Urinary bladder (tissue), 4 donors: ENCODE measurements at places on chromosomes 7 and 10.
A peak's percentile ranks its signal among the peaks of the same experiment; 100 is the strongest.

- DNase-seq, result no peak
Observed at GRCh38 chr7:80790877-80791276, 128.0 kb downstream of the SEMA3C start.

DNA sequence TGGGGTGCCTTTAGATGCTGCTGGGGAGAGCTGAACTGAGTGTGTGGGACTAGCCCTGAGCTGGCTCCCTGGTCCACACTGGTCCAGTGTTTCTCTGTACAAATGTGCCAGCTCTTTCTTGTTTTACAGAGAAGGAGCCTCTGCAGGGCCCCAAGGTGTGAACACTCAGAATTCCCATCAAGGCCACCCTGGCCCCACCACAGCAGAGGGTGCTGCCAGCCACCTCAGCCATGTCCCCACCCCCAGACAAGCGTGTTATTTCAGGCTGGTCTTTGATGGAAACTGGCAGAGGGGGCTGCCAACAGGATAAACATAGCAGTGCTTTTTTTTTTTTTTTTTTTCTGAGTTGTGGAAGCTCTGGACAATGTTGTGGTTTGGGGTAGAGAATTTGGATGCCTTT is 68.5 kb upstream of the LRRC18 start:
- DNase-seq, result no peak

DNA sequence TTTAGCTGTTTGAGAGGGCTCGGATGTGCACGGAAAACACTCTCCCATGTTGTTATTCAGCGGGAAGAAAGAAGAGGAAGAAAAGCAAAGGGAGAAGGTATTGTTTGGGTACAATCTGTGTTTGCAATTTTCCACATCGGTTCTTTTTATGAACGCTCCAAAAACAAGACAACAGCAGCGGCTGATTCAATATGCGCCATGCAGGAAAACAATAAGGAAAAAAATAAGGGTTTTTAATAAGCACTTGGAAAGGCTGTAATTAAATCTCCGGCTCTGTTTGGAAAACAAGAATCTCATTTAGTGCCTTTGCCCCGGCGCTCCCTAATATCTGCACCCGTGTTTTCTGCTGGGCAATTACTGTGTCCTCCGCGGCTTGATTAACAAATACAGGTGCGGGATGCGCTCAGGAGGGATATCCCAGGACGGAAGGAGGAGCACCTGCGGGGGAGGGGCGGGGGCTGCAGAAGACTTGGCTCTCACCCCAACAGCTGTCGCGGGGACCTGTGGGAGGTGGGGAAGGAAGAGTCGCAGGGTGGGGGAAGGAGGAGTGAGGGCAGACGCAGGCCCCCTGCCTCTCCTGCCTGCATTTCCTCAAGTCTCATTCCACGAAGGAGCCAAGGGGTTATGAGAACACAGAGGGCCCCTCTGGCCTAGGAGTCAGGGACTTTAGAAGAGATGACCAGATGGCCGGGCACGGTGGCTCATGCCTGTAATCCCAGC is 181.5 kb upstream of the PODXL start:
- DNase-seq, result no peak

GRCh38 chr10:85606401-85606800 is 760.2 kb downstream of the GRID1 start:
- no peak for DNase-seq

DNA sequence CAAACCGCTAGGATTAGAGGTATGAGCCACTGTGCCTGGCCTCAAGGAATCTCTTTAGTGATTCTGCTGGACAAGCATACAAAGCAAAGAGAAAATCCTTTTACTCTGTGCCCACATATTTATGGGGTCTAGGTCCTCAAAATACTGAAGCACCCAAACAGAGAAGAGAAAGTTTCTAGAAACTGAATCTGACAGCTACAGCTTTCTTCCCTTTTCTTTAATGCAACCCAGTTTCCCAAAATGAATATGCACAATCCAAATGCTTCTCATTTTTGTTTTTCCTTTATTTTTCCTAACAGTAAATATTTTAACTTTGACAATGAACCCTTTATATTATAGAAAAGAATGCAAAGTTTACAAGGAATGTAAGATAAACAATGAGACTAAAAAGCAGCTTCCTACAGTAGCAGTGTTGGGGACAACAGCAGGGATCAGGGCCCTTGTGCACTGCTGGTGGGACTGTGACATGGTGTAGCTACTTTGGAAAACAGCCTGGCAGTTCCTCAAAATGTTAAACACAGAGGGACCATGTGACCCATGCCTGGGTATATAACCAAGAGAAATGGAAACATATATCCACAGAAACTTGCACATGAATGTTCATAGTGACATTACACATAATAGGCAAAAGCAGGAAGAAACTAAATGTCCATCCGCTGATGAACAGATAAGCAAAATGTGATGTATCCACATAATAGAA is 325.2 kb downstream of the PRPF18 start:
- DNase-seq, result no peak

GRCh38 chr10:75588031-75588430 is 156.6 kb downstream of the LRMDA start:
- no peak for DNase-seq

- DNase-seq, result no peak
Observed at GRCh38 chr10:73581918-73582317, 9.2 kb downstream of the USP54 start.

DNA sequence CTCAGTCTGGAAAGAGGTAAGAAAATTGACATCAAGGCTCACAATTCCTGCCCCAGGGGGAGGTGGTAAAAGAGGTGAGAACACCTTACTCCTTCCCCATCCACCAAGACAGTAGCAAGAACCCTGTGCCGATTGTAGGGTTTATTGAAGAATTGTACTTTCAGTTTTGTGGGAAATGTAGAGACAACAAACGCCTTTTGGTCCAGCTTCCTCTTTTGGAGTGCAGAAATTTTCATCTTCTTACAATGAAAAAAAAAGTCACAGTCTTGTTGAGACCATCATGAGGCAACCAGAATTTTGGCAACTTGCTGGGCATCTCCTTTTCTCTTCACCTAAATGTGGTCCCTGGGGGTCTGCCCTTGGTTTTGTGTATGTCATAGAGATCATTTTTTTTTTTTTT is 217.7 kb downstream of the TMEM178B start:
- no peak for DNase-seq

DNA sequence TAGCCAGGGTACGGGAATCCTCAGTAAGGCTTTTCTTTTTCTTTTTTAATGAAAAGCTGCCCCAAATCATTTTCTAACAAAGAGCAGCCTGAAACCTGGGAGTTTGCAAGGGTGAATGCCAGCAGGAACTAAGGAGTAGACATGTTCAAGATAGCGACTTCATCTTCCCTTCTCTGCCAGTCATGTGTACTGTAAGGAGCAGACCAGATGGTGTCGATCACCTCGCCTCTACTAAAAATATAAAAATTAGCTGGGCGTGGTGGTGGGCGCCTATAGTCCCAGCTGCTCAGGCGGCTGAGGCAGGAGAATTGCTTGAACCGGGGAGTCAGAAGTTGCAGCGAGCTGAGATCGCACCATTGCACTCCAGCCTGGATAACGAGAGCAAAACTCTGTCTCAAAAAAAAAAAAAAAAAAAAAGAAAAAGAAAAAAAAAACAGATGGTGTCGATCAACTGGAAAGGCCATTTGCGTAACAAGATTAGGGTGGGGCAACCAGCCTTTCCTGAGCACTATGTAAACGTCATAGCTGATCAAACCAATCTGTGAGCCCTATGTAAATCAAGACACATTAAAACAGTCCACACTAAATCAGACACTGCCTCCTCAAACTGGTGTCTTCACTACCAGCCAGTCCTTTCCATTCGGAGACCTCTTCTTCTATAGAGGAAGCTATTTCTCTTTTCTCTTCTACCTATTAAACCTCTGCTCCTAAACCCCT is 33.8 kb downstream of the NOLC1 start:
- DNase-seq, result no peak

DNA sequence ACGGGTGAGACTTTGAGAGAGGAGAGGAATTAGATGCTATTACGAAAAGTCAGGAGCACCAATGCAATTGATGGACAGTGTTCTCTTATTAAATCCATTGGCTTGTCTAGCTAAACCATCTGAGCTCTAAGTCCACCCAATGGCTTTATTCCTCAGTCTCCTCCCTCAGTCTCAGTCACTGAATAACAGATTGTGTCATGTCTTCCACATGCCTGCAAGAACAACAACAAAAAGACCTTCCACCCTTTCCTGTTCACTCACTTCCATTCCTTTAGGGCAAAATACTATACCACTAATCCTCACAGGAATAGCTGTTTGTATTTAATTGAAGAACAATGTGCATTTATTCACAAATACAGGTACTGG is 154.8 kb upstream of the LAMB4 start:
- DNase-seq, result no peak

DNA sequence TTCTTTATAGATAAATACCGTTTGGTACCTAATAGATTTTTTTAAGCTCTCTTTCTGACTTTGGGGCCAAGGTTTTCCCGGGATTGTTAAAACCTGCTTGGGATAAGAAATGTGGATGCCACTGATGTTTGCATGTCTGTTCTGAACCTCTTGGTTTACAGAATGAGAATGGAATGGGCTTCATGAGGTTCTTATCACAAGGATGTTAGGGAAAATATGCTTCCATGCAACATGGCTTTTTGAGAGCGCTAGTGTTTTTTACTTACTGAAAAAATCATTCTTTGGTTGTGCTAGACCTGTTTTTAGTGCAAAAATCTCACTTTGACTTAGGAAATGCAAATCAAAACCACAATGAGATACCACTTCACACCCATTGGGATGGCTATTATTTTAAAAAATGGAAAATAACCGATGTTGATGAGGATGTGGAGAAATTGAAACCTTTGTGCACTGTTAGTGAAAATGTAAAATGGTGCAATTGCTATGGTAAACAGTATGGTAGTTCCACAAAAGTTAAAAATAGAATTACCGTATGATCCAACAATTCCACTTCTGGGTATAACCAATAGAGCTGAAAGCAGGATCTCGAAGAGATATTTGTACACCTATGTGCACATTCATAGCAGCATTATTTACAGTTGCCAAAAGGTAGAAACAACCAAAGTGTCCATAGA is 38.9 kb downstream of the TSPAN14 start:
- no peak for DNase-seq

DNA sequence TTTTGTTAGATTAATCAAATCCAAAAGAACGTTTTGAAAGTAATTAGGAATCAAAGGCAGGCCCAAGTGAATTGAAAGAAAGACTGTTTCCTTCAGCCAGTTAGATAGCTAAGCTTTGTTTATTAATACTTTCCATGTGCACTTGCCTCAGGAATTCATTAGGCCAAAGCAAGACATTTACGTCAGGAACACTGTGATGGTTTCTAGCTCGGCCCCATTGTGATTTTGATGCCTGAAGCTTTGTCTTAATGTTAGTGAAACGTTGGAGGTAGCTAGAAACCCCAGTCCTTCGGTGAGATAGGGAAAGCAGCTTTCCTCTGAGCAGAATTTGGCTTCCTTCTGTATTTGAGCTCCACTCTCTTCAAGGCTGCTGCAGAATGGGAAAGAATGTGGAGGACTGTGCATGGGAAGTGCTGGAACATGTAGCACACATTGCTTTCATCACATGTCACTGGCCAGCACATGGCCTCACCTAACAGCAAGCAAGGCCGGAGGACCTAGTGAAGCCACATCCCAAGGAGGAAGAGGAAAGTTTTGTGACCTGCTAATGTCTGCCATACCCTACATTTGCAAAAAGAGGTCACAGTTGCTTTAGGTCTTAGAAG is 64.1 kb downstream of the PCGF5 start:
- DNase-seq, result no peak

DNA sequence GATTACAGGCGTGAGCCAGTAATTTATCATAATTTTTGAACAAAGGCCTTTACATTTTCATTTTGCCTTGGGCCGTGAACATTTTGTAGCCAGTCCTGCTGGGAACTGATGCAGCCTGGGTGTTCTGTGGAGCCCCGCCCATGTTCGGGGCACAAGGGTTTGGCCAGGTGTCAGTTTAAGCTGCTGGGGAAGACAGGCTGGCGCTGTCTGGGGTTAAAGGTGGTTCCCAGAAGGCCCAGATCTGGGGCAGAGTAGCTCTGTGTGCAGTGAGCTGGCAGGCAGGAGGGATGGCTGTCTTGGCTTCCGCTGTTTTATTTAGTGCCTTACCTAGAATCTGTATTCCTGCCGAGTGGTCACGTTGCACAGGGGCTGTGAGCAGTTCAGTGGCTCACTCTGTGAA is 50.2 kb downstream of the DOCK1 start:
- no peak for DNase-seq

- no peak for DNase-seq
Observed at GRCh38 chr7:90453259-90453891, 16.1 kb upstream of the PTTG1IP2 start.

DNA sequence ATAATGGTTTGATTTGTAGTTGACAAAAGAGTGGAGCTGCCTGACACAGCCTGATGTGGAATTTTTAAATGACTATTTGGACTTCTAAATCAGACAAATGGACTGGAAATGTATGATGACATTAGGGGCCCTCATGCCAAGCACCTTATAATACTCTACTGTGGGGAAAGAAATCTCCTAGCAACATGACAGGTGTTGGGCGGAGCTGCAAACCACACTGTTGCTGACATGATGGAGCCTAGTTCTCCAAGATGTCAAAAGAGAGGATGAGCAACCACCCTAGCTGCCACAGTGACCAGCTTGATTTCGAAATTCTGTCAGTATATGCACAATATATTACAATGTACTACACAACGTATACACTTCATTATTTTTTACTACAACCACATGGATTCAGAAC is 65.8 kb downstream of the RHOBTB1 start:
- no peak for DNase-seq

DNA sequence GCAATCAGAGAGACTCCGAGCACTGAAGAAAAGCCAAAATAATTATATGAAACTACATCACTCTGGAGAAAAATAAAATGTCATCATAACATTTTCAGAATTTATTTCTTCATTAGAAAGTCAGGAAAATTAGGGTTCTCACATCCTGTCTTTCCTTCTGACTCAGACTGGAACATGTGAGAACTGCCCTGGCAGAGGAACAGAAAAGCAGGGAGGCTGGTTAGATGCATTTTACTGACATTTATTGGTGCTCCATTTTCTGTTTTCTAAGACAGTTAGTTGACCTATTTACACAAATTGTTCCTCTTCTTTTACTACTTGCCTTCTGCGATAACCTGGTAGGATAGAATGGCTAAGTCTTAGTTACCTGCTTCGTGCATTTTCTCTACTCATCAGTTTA is 58.6 kb upstream of the ANK3 start:
- no peak for DNase-seq

DNA sequence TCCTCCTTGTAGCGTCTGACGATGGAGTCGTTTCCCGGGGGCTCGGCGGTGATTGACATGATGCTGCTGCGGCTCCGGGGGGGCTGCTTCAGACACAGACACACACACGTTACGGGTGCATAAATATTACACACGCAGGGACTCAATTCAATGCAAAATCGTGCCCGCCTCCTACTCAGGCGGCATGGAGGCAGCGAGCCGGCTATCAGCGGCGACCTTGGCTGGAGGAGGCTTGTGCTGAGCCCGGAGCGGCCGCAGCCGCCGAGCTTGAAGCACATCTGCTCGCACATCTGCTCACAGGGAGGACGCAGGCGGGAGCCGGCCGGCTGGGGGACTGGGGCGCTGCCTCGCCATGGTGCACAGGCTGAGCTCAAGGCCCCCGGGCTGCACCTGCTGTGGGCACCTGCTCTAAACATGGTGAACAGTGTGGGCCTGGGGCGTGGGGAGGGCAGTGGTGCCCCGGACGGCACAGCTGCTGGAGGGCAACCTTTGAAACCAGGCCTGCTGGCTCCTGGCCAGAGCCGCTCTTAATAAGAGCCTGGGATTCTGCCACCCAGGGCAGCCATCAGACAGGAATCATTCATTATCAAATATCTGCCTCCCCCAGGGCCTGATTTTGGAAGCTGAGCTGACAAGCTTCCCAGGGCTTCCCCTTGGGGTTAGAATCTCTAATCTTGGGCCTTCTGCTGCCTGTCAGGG is 84.7 kb upstream of the GNA12 start:
- DNase-seq, result peak; percentile 21

- no peak for DNase-seq
Observed at GRCh38 chr7:157845203-157845835, 508.5 kb downstream of the DNAJB6 start.
